SJSA1 (cell line): ENCODE measurements at places on chromosomes 4 and X. TPM values are rescaled to one million over a fixed set of nuclear protein-coding genes. Genes with fewer than 3 reads are reported as not detected.

Gene TSPAN7
- 0.08 TPM in 1 of 2 replicates, not detected in the other for total RNA-seq

Gene UGT2B15
- total RNA-seq, result not detected in 2 replicates

Gene WNK3
- total RNA-seq, result 0.05 TPM in 1 of 2 replicates, not detected in the other

Gene CLGN
- 3.6 and 7.0 TPM in 2 replicates for total RNA-seq

Gene PPP2R2C
- total RNA-seq, result not detected in 2 replicates

Gene IL13RA2
- not detected in 2 replicates for total RNA-seq

Gene PDE5A
- total RNA-seq, result 45.0 and 68.1 TPM in 2 replicates

Gene AFP
- total RNA-seq, result 0.74 TPM in 1 of 2 replicates, not detected in the other

Gene COMMD8
- 29.2 and 35.6 TPM in 2 replicates for total RNA-seq

Gene RPL34
- 673 and 767 TPM in 2 replicates for total RNA-seq

Gene CLDN22
- not detected in 2 replicates for total RNA-seq

Gene ZMAT1
- 0.08 TPM in 1 of 2 replicates, not detected in the other for total RNA-seq

Gene TMEM144
- 0.06 and 1.1 TPM in 2 replicates for total RNA-seq

Gene PRSS12
- 9.7 and 15.6 TPM in 2 replicates for total RNA-seq

Gene GPR34
- not detected in 2 replicates for total RNA-seq

Gene ARAF
- 29.8 and 30.1 TPM in 2 replicates for total RNA-seq
